ENCODE measurements at places on chromosomes 1 and 21.

DNA sequence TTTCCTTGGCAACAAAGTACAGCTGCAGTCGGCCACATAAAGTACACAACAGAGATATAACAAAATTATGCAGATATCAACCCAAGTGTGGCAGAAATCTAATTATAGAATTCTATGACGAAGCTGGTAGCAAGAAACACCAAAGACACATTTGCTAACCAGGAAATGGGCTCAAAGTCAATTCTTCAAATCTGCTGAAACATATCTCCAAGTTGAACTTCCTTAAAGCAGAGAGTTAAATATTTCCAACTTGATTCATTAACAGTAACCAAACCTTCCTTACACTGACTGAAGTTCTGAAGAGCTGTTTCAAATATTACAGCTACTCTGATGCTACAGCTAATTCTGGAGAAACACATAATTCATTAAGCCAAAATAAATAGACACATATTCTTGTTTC lies 67.6 kb upstream of the SDC3 start:
- peak; percentile 52 for DNase-seq

- no peak for DNase-seq
Measured at GRCh38 chr21:34364921-34365320, 1.1 kb downstream of the KCNE2 start.

- DNase-seq, result peak; percentile 43
Measured at GRCh38 chr1:84997667-84998600, 1.0 kb upstream of the MCOLN2 start.

DNA sequence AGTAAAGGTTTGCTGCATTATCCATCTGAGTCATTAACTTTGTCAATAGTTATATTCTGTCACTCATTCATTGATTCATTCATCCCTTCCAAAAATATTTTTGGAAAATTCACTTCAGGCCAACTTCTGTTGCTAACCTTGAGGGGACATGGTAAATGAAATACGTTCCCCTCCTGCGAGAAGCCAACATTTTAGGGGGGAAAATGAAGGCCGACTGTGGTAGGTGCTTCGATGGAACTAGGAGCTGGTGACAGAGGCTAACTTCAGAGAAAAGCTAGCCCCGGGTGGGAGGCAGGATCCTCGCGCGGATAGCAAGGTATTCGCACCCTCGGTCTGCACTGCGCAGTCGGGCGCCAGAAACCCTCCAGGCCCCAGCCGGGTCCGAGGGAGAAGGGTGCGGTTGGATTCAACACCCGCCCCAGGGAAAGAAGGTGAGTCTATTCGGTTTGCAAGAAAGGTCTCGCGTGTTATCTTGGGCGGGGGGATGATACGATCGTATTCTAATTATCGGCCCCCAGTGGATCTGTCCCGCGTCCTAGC lies 646 bp upstream of the RRP15 start:
- DNase-seq, result no peak

- DNase-seq, result peak; percentile 29
Measured at GRCh38 chr1:224617410-224618355, 1.6 kb downstream of the CNIH3 start.

DNA sequence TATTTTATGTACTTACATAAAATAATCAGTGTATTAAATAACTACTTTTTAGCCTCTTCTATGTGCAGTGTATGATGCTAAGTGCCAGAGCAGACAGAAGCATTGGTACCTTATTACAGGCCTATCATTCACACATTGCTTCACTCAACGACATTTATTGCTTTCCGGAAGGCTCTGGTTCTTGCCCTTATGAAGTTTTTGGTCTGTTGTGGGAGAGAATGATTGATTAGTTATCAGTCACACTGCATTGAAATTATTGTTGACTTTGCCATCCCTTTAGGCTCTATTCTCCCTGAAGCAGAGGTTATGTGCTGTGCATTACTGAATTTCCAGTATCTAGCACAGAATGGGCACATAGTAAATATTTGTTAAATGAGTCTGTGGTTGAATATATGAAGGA lies 178.0 kb downstream of the HHAT start:
- no peak for DNase-seq

- DNase-seq, result no peak
Measured at GRCh38 chr1:77370161-77370560, 88.3 kb downstream of the AK5 start.

DNA sequence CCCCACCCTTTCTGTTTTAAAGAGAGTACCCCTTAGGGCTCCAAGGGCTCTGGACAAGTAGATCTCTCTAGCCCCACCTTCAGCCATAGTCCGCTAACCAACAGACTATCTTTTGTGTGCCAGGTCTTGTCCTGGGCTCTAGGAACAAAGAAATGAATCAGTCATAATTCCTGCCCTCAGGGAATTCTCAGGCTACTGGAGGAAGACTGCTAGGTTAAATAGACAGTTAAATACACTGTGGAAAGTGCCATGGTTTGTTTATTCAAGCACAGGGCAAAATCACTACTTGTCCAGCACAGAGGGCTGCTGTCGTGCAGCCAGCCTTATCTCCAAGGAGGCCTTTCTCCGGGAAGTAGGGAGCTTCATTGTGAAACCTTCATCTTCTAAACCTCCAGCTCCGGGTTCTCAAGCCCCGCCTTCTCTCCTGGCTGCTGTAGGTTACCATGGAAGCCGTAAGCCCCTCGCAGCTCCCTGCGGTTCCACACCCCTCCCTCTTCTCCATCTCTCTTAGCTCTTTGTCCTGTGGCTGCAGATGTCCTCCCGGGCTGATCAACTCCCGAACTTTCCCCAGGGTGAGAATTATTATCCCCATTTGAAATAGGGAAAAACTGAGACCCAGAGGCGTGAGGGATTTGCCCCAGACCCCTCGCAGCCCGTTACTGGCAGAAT lies 29.8 kb downstream of the SHISAL2A start:
- DNase-seq, result no peak

DNA sequence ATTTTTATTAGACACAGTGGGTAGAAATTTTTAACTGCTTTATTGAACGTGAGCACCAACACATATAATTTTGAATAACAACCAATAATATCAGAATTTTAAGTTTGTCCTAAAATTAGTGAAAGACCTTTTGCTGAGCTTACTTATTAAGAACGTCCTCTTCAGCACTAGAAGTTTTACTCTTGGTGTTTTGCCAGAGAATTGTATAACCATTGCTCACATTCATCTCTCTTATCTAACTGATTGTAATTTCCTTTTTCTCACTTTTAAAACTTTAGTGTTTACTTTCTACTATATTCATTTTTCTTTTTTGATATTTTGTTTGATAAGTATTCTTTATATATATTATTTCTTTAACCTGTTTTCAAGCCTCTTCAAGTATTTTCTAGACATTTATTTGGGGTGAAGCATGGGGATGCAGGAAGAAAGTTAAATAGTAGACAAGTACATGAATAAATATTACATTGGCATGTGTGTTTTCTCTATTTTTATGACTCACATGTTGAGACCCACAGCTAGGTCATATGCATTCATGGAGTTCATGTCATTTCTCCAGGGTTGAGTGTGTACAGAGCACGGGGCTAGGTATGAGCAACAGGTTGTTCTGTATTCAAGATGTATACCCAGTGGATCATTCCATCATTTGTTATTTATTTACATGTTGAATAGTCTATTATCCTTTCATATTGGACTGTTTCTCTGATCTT lies 90.6 kb downstream of the ATP6V1G3 start:
- no peak for DNase-seq

DNA sequence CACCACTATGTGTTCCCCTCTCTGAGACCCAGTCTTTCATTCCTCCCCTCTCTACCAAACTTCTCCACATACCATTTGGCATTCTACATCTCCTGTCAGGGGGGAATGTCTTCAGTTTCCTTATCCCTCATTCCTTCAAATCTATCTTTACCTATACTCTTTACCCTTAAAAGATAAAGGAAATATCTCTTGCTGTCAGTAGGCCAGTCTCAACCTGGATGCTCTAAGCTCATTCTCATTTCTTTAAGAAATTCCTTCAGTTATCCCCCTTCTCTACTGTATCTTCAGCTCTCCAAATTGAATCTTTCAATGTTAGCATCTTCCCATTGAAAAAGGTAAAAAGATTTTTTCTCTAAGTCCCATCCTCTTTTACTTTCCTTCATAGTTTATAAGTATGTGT lies 6.5 kb downstream of the RO60 start:
- no peak for DNase-seq

DNA sequence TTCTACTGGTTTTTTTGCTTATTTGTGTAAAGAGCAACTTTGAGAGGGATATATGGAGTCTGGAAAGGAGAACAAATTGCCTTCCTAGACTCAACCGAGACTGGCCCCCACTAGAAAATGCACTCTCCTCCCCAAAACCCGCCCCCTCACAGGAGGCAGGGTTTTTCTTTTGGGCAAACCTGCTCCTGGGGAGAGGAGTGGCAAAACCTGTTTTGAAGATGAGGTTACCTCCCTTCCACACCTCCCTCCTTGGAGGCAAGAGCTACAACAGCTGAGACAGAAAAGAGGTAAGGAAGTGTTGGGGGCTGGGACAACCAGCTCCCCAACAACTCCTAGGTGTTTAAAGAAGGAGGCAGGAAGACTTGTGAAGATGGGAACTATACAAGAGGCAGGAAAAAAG lies at the start of gene BNIPL:
Gene BNIPL, plus strand, starts transcription at position 231 of the 400 bp plus-strand sequence. Its CDS starts 140 bp downstream, at position 371.
- DNase-seq, result no peak

GRCh38 chr1:233738396-233738795 lies 124.5 kb downstream of the KCNK1 start:
- no peak for DNase-seq

- no peak for DNase-seq
Measured at GRCh38 chr1:222117809-222118208, 375.9 kb upstream of the DUSP10 start.

GRCh38 chr1:158177700-158178450 lies 2.8 kb upstream of the CD1D start:
- peak; percentile 85 for DNase-seq

DNA sequence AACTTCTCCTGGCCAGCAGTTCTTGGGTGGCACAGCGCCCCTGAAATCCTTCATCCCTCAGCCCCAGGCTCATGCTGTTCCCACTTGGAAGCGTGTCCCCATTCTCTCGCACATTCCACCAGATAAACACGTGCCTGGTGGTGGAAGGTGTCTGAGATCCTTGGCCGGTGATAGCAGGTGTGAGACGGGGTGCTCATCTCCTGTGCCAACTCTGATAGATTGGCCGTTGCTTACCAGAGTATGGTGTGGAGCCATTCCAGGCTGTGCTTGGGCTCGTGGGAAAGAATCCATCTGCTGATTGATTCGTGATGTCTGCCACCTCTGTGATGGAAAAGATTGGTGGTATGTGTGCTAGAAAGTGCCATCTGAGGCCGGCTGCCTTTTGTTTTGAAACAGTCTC lies 22.2 kb downstream of the ACTL8 start:
- DNase-seq, result no peak

- peak; percentile 90 for DNase-seq
Measured at GRCh38 chr1:161069731-161070270, at the start of gene ARHGAP30. Gene ARHGAP30 (minus strand): TSS chr1:161069891. CDS start chr1:161069624, 267 bp downstream.

- DNase-seq, result no peak
Measured at GRCh38 chr21:41977034-41977950, 23.5 kb upstream of the C2CD2 start.

GRCh38 chr1:40401473-40402201 lies 28.1 kb downstream of the SMAP2 start:
- DNase-seq, result no peak

DNA sequence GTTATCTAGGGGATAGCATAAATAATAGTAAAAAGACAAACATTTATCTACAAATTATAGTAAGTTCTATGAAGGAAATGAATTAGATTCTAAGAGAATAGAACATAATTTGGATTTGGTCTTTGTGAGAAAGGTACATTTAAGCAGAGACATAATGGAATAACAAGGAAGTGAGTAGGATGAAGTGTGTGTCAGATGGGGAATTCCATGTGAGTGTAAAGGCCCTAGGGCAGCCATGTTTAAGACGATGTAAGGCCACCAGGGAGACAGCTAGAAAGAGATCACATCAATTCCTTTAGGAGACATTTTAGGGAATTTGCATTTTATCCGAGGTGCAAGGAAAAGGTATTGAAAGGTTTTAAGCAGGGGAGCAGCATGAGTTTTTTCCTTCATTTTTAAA lies 33.8 kb upstream of the ELAVL4 start:
- no peak for DNase-seq

DNA sequence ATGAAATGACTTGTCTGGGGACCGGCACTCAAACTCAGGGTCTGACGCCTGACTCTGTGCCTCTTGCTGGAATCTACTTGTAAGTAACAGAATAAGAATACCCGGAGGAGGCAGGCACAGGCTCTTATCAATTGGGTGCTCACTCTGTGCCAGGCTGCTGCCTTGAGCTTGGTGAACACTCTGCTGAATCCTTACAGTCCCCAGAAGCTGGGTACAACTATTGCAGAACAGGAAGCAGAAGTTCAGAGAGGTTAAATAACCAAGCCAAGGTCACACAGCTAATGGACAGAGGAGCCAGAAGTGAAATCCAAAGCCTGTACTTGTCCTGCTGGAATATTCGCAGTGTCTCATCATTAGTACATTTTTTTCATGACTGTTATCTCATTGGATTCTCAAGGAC lies 86.0 kb downstream of the EPHB2 start:
- no peak for DNase-seq

GRCh38 chr1:228352677-228353481 lies 53.8 kb downstream of the TRIM11 start:
- DNase-seq, result no peak

- no peak for DNase-seq
Measured at GRCh38 chr1:78038071-78038470, 7.7 kb upstream of the GIPC2 start.

Measured in inflammatory macrophage treated with lipopolysaccharide for 4 hours (primary cell).